ENCODE measurements at places on chromosomes 5 and 9. TPM values are rescaled to one million over a fixed set of nuclear protein-coding genes. Genes with fewer than 3 reads are reported as not detected.

DNA sequence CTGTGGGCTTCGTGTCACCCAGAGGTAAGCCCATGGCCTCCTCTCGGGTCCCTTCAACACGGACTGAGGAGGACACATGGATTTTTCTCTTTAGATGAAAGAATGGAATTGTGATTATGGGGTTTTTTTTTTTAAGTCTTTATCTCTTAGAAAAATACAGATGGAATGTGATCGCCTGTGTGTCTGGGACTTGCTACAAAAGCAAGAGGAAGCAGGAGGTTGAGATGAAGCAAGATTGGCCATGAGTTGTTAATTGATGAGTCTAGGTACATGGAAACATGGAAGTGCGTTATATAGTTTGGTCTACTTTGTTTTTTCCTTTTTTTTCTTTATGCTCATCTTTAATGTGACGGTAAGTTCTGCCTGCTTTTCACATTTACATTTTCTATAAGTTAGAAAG lies 14.6 kb downstream of the USP20 start:
- DNase-seq, result no peak

- no peak for DNase-seq
Measured at GRCh38 chr5:53825016-53825415, 264.6 kb downstream of the NDUFS4 start.

DNA sequence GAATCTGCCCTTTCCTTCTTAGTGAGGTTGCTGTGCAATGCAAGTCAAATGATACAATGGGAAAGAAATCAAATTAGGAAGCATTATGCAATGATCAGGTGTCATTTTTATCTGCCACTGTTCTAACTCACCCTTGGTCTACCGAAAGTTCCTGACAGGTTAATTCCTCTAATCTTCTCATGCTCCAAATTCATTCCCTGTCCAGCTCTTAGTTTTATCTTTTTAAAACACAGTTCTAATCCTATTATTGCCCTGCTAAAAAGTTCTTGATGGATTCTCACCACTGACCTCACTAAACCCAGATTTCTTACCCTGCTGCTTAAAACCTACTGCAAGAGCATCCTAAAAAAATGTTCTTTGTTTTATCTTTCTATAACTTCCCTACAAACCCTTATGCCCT lies 1000.9 kb downstream of the CDH18 start:
- DNase-seq, result no peak

DNA sequence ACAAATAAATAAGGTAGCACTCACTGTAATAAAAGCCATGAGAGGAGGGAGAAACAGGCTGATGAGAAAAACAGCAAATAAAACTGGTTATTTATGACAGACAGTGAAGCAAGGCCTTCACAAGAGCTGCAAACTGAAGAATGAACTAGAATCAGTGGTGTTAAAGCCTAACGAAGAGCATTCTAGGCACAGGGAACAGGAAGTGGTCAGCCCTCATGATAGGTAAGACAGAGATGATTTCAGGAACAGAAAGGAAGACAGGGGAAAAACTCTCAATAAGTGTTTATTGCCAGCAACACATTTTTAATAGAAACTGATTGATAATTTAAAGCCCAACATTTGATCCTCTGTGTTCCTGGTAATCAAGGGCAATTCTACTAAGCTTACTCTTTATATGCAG lies 124.5 kb downstream of the EDIL3 start:
- no peak for DNase-seq

DNA sequence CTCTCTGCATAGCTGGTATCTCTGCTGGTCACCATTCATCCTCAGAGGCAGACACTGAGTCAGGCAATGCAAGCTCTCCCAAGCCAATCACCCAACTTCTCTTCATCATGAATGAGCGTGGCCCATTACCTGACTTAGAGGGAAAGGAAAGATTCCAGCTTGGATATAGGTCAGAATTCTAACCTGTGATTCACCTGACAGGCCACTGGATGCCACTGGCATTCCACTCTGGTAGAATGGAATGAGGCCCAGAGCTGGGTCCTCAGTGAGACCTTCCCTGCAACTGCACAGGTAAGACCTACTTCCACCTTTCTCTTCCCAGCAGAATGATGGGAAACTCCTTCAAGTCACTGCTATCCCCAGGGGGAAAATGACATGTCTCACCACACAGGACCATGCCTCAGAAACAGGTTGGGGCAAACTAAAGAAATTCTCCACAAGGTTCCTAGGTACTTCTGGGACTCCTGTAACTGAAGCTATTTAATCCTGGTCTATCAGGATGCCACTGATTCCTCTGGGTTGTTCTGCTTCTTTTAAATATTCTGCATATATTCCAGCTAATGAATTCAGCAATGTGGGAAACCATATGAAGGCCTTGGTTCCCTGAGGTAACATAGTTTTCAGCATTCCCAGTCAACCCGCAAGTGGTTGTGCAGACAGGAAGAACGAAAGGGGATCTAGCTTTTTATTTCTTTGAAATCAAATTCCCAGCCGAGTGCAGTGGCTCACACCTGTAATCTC lies 62.0 kb downstream of the SUSD1 start:
- no peak for DNase-seq

DNA sequence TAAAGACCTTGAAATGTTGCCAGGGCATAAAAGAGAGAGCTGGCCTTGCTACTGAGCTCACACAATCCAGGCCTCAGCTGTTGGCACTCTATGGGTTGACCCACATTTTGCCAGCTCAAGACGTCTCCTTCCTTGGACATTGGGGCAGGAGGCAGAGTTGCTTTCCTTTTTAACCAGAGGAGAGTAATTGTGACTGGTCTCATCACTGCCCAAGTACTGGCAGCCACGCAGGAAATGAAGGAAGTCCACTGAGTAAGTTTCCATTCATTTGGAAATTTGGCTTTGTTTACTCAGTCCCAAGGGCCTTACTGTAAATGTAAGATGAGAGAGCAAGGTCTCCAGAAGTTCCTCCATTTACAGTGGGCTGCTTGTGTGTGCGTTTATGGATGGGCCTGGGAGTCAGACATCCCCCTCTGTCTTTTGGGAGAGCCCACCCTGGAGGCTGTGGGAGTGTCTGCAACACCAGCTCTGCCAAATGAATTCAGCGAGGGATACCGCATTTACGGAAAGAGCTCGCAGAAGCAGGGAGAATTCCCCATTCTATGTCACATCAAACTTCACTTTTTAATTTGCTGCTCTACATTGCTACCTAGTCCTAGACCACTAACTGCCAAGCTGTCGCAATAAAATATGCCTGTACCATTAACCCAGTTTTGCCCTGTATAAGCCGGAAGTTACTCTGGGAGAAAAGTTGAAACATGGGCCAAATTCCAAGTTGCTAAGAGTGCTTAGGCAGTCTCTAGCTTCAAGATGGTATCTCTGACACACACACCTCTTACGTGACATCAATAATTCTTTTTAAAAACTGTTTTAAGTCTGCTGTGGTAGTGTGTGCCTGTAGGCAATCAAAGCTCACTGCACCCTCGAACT lies 24.5 kb upstream of the PDZD2 start:
- no peak for DNase-seq

Gene CLIC3
- 0.31 TPM for total RNA-seq

DNA sequence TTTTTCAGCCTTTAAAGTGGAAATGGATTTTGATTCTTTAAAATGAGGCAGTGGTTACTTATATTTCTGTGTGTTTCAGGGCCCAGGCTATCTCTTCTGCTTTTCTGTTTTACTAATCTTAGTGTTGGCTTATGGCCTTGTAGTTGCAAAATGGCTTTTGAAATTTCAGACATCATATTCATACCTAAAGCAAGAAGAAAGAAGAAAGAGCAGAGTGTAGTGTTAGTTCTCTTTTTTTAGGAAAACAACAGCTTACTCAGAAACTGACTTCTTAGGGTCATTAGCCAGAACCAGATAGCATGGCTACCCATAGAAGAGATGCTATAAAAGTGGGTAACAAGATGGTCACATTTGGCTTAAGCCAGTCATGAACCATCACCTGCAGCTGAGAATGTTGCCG lies 20.9 kb downstream of the ZBED3 start:
- DNase-seq, result no peak

DNA sequence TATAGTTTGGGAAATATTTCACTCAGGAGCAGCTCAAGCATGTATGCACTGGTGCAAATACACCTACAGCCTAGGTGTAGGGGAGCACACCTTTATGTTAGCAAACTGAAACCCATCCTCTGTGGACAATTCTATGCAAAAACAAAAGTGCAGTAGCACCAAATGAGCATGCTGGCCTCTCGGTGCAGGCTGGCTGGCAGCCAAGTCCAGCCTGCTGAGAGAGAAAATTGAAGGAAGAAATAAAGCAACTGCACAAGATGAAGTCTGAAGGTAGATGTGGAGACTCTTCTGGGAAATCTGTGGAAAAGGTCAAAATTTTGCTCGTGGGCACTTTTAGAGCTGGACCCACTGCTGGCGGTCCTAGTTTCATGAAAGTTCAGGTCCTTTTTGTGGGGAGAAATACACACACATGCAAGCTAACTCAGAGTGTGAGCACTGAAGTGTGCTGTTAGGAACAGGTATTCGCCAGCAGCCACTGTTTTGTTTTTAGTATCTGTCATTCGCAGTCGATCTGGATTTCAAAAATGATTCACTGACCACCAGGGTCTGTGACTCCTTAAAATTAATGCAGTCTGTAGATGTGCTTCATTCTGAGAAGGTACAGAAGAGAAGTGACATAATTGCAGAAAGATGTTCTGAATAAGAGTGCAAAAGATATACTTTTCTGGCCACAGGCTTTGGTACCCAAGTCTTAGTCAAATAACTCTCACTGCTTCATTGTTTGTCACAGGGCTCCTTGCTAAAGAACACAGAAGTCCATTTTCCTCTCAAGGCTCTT lies 281.7 kb downstream of the PARP8 start:
- DNase-seq, result no peak
